ENCODE measurements at places on chromosomes 16 and 17.

- no peak for DNase-seq
These were observed 29.2 kb downstream of the SOCS3 start for GRCh38 chr17:78330570-78331224.

GRCh38 chr17:67186782-67187181, 58.2 kb downstream of the HELZ start:
- DNase-seq: no peak

DNA sequence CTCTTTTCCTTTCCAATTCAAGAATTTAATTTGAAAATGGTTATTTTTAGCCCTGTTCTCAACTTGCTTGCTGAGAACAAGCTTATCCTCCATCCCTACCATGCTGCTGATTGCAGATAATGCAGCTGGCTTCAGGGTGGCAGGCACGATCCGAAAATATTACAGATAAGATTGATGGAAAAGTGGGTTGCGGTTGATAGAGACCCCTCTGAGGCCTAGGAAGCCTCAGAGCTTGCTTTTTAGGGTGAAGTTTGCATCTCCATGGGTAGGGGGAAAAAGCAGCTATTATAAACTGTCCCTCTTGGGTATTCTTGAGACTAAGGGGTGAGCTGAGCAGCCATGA, 116.5 kb upstream of the GOT2 start:
- DNase-seq: no peak

DNA sequence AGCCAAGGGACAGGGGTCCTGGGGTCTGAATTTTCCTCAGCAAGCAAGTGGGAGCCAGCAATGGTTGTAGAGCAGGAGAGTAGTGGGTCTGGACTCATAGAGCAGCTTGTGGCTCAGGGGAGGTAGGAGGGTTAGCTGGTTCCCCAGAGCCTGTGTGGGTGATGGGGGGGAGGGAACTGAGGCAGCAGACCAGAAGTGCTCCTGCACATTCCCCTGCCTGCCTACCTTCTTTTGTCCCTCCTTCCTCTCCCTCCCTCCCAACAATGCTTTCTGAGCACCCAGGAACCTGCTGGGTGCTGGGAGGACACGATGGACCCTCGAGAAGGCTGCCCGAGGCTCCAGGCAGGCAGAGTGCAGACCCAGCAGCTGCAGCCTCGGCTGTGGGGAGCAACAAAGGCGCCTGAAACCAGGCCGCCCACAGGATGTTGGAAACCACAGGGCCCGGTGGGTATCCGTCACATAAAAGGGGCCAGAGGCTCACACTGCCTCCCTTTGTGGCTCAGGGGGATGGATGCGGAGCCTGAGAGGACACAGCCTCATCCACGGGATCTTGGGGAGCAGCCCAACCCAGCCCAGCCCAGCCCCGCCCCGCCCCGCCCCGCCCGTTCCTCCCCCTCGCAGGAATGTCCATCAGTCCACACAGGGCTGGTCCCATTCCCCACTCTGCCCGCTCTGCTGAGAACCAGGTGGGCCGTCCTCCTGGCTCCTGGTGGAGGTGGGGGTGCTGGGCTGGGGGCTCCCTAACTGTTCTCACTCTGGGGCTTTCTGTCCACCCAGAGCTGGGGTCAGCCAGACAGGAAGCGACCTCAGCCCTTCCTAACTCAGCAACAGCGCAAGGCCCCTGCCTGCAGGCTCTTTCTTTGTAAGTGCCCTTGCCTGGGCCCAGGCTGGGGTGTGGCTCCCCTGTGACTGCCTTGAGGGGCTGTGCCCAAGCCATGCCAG, 1.7 kb upstream of the NLRC3 start:
- peak; percentile 54 for DNase-seq

DNA sequence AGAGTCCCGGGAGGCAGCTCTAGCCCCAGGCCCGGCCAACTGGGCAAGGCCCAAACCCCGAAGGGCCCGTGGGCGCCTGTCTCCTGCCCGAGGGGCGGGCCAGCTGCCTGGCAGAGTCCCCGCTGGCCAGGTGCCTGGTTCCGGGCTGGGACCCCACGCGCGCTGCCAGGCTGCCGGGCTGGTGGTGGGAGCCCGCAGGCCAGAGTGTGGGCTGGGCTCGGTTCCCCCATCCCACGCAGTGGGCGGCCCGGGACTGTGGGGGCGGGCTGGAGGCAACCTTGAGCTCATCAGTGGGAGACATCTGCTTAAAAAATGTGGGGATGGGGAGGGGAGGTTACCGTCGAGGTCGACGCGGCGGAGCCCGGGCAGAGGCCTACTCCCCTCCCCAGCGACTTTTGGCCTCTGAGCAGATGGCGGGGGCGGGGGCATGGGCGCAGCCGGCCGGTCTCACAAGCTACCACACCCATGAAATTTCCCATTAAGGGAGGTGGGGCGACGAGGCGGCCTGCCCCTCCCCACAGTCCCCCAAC, 176.4 kb upstream of the GSE1 start:
- no peak for DNase-seq

- peak; percentile 34 for DNase-seq
These were observed 100.9 kb downstream of the PARN start for GRCh38 chr16:14529010-14529669.

DNA sequence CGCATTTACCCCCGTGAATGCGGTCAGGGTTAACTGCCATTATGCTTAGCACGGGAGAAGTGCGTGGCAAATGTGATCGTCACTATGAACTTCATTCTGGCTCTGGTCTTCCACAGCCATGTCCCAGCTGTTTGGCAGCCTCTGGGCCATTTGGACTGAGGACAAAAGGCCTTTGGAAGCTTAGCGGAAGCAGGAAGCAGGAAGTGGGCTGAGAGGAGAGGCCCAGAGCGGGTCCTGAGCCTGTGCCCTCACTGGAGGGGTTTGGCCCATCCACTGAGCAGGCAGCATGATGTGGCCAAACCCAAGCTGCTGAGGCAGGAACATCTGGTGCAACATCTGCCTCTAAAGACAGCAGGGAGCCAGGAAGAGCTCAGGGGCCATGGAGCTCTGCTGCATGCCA, 345.9 kb downstream of the C16orf95 start:
- DNase-seq: no peak

- DNase-seq: peak; percentile 63
These were observed 7.6 kb downstream of the EPX start for GRCh38 chr17:58200024-58200633.

- DNase-seq: no peak
These were observed 41.8 kb upstream of the ARL4D start for GRCh38 chr17:43356999-43357398.

DNA sequence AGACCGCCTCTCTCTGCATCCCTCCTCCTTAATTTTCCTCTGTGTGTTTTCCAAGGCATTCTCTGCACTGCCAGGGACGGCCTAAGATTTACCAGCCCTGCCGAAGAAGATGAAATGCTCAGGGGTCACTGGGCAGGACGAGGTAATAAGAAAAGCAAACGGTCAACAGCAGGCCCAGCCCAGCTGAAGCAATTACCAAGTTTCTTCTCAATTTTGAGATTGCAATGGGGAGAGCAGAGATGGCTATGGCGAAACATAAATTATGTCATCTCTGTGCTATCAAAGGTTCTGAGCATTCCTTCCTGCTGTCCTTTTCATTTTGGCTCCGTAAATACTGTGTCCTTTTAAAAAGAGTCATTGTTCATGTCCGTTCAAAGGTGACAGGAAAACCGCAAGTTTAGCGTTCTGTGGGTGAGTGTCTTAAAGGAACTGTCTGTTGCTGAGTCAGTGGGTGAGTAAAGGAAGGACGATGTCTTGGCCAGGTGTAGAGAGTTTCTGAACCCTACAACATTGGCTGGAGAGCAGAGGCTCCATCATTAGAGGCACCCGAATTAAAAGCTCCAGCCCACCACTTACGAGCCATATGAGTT, 753.9 kb upstream of the EEF2KMT start:
- DNase-seq: no peak

DNA sequence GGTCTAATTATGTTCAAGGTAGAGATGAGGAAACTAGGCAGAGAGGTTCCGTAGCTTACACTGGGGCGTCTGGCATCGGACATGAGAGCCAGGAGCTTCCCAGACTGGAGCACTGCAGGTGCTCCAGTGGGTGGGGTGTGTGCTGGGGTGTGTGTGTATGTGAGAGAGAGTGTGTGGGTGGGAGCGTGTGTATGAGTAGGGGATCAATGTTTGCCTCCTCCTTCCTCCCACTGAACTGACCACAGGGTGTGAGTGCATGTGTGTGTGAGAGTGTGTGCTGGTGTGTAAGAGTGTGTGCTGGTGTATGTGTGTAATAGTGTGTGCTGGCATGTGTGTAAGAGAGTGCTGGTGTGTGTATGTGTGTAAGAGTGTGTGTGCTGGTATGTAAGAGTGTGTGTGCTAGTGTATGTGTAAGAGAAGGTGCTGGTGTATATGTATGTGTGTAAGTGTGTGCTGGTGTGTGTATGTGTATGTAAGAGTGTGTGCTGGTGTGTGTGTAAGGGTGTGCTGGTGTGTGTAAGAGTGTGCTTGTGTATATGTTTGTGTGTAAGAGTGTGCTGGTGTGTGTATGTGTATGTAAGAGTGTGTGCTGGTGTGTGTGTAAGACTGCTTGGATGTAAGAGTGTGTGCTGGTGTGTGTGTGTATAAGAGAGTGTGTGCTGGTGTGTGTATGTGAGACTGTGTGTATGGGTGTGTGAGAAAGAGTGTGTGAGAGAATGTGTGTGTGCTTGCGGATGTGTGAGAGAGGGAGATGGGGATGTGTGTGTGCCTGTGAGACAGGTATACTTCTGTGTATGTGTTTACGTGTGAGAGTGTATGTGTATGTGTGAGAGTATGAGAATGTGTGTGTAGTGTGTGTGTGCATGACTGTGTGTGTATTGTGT, 139.9 kb downstream of the MRM1 start:
- DNase-seq: no peak

GRCh38 chr17:37737081-37737480, 7.8 kb downstream of the HNF1B start:
- DNase-seq: no peak

DNA sequence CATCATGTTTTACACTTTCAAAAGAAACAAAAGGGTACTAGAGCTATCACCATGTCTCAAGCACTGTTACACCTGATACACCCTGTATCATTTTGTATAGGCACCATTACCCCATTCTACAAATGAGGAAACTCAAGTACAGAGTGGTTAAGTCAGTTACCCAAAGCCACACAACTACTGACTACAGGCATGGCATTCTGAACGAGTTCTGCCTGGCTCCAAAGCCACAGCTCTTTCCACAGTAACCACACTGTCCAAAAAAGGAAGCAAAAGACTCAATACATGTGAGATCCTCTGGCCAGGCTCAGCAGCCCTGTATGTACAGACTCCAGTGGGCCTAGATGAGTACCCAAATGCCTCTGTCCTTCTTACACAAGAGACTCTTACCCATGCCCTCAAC, 4.7 kb downstream of the DYNC1LI2 start:
- no peak for DNase-seq

DNA sequence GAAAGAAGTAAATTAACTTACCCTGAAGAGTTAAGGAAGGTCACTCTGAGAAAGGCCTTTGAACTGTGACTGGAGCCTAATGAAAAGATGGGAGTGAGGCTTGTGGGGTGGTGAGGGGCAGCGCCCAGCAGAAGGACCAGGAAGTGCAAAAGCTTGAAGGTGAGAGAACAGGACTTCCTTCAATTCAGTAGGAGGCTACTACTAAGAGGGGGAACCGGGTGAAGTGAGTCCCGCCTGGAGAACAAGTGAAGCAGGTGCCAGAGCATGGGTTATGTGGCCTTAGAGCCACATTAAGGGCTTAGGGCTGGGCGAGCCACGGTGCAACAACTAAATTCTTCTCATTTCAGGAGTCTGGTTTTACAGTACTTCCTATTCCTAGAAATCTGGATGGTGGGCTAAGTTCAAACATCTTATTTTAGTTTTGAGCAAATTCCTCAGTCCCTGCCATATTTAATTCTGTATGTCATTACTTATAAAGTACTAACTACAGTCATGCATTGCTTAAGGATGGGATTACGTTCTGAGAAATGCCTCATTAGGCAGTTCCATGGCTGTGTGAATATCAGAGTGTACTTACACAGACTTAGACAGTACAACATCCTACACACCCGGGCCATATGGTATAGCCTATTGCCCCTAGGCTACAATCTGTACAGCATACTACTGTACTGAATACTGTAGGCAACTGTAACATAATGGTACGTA, 5.1 kb downstream of the CFAP20 start:
- no peak for DNase-seq

DNA sequence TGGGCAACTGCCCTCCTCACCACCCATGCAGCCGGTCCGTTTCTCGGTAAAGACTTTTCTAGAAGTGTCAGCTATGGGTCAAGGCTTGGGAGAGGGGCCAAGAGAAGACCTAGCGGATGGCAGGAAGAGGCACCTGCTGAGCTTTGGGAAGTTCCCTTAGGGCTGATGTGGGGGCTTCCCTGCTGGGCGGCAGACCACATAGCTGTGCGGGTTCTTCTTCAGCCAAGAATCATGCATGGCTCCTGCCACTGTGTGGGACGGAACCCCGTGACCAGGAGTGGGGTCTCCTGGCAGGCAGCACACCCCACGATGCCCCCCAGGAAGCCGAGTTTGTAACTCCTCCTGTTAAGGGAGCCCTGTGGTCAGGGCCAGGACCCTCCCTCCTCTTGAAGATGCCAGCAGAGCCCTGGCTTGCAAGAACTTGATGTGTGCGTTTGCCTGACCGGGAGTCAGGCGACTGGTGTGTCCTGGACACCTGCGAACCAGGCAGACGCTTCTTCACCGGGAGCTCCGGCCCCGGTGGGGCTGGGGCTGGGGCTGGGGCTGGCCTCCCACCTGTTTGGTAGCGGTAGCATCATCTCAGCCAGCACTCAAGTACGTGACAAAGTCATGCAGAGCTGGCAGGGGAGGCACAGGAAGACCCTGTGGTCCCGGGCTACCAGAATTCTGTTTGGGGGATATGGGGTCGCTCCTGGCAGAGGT, 17.7 kb upstream of the SLC38A10 start:
- no peak for DNase-seq

- no peak for DNase-seq
These were observed 665.2 kb upstream of the CDH8 start for GRCh38 chr16:62701426-62701825.

All from stimulated activated CD4-positive, alpha-beta T cell treated with anti-CD3 and anti-CD28 coated beads, Interleukin-2, amount 100 ng/mL, for 48 hours (primary cell).